SIG-M5 (cell line): ENCODE measurements at places on chromosomes 16 and 17.

GRCh38 chr17:69457603-69458002, 43.1 kb downstream of the MAP2K6 start:
- no peak for DNase-seq

DNA sequence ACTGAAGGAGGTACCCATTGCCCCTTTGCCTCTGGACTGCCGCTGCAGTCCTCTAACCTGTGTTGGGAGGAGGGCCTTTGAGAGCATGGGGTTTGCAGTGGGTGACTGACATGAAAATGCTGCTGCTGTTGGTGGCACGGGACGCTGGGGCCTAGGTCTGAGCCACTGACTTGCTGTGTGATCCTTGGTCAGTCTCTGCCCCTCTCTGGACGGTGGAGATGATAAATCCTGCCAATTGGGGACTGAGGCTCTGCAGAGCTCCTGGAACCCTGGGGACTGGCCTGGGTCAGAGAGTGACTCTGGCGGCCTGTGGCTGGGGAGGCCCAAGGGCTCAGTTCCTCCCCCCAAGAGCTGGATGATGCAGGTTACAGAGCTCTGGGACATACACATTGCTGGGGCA, 6.1 kb upstream of the PYDC1 start:
- no peak for DNase-seq

DNA sequence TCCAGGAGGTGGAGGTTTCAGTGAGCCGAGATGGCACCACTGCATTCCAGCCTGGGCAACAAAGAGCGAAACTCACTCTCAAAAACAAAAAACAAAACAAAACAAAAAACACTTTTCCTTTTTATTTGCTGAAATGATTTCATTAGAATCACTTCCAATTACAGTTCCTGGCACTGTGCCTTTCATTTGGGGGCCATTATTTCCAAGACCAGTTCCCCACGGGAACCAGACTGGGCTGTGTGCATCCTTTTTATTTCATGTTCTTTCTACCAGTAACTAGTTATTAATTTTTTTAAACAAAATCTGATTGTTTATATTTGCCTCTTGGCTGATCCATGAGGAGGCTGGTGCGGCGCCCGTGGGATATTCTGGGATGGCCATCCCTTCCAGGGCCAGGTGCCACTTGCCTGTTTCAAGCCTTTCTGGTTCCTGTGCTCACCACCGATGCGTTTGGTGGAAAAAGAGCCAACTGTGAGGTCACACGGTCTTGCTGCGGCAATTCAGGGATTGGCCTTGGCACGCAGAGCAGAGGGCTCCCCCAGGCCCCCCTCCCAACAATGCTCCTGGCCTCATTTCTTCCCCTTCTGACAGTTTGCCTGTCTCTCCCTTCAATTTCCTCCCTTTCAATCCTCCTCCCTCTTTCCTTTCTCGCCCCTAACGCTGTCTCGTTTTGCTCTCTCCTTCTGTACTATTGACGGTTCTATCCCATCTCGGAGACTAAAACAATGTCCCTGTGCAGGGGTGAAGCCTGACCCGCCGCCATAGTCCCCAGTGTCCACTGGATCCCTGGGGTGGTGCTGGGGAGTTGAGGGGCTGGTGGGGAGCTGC, 13.4 kb downstream of the UBALD1 start:
- no peak for DNase-seq

DNA sequence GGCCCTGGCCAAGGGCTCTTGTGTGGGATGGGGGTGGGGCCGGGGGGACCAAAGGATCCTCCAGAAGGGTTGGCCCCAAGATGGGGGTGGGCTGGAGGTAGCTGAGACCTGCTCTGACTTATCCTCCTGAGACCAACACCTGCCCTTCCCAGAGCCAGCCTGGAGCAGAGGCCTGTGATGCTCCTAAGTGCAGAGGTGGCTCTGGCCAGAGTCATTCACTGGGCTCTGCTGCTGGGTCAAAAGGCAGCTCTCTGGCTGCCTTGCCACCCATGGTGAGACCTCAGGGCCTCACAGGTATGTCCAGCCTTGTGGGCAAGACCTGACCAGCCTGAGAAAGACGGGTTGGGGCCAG, 393 bp downstream of the SERPINF2 start:
- no peak for DNase-seq

DNA sequence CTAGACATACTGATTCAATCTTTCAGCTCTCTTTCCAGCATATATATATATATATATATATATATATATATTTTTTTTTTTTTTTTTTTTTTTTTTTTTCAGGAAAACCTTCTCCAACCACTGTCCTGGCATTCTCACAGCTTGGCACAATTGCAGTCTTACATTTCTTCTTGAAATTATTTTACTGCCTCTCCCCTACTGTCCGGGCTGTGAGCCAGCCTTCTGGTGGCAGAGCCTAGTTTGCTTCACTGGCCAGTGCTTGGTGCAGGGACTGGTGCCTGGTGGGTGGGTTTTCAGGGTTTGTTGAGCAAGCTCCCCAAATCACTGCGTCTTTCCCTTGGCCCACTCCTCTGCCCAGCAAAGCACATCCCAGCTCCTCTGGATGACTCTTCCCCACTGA, 28.5 kb downstream of the PRSS54 start:
- DNase-seq = no peak

DNA sequence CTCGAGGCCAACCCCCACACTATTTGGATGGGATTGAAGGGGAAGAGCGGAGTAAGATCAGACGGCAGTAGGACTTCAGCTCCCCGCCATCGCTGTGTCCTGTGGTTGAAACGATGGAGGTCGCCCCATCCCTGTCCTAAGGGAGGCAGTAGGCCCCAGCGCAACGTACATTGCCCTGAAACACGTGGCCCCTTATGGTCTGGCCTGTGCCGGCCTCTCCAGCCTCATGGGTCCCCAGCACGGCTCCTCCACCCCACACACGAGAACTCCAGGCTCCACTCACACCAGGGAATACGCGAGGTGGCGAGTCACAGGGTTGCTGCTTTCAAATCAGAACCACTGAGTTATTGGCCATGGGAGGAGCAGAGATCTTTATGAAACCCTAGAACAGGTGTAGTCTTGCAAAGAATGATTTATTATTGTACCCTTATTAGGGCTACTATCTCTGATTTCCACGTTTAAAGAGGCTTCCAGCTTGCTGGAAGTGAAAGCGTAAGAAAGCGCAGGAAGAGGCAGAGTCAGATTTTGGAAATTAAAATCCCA, 669 bp upstream of the DCTPP1 start:
- DNase-seq = no peak

DNA sequence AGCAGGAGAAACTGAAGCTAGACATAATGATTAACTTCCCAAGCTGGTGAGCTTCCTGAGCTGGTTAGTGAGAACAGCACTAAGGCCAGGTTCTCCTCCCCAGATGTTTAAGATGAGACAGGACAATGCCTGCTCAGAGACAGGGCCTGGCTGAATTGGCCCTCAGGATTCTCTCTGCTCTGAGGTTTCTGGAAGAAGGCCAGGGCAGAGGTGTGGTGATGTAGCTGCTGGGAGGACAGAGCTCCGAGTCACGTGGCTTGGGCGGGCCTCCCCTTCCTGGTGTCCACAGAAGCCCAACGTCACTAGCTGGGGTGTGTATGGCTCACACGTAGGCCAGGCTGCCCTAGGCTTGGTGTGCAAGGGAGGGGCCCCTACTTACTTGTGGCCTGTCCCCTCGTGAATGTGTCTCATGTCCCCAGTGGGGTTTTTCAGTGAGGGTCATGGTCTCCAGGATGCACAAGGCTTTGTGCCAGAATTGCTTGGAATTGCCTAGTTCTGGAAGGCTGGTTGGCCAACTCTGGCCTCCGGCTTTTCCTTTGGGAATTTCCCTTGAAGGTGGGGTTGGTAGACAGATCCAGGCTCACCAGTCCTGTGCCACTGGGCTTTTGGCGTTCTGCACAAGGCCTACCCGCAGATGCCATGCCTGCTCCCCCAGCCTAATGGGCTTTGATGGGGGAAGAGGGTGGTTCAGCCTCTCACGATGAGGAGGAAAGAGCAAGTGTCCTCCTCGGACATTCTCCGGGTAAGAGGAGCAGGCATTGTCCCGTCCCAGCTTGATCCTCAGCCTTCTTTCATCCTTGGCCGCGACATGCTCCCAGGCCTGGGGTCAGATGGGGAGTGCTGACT, 3.4 kb downstream of the NOD2 start:
- no peak for DNase-seq

DNA sequence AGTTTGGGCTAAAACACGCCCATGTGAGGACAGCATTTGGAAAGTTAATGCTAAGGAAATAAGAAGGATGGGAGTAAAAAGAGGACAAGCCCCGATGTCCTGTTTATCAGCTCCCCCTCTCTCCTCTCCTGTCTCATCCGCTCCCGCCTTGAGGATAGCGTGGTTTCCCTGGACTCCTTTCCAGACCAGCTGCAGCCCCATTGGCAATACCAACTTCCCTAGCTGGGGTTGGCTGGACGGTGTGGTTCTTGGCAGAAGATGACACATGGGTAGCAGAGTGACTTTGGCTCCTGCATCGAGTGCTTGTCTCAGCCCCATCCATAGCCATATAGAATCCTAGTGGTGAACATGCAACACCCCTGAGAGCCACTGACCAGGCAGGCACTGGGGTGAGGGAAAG, 185.9 kb downstream of the CCDC182 start:
- no peak for DNase-seq

DNA sequence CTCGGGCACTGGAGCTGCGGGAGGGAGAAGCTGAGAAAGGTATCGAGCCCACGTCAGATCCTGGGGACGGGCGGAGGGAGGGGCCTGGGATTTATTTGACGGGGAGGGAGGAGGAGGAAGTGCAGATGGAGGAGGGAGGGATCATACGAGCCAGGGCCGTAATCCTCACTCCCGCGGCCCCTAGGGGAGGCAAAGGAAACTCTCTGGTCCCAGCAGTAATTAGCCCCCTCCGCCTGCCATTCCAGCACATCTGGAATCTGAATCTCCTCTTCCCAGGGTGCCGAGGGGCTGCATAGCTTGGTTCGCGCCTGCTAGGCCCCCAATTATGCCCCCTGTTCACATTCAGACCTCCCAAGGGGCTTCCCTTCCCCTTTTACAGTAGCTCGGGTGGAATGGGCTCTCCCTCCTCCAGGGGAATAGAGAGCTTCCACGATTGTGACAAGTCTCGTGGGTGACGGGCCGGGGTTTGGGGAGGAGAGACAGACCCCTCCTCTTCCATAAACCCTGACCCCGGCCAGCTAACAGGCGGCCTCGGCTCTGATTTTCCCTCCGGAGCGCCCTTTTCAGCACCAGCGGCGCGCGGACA, at the start of gene SEZ6L2:
Gene SEZ6L2 (minus strand): TSS at position 35 of the 586 bp plus-strand sequence. CDS start 531 bp downstream, outside the sequence.
- peak; percentile 40 for DNase-seq

DNA sequence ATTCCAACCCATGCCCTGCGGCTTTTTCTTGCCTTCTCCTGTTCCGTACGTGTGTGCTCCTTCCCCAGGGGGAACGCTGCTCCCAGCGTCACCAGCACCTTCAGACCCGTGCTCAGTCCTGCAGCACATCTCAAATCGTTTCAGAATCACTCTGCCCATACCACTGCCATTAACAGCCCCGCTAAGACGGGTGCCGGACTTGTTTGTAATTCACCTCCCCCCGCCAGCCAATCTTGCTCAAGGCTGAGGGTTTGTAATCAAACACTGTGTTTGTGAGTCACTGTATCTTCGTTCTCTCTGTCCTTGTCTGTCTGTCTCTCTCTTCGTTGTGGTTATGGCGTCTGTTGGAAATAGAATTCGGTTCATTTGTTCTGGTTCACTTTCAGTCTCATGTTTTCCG, 17.3 kb downstream of the CARD14 start:
- no peak for DNase-seq
